ENCODE measurements at places on chromosomes 5 and 9. TPM values are rescaled to one million over a fixed set of nuclear protein-coding genes. Genes with fewer than 3 reads are reported as not detected.

Gene NUTM2F
- total RNA-seq = not detected

Gene AGXT2
- not detected for total RNA-seq

Gene NEUROG1
- not detected for total RNA-seq

Gene SPOCK1
- 8.5 TPM for total RNA-seq

Gene FYB1
- total RNA-seq = 8.6 TPM

Gene FAM153A
- total RNA-seq = 4.4 TPM

Gene GRIN3A
- 0.45 TPM for total RNA-seq

Gene ST6GALNAC6
- total RNA-seq = 251 TPM

Gene LCN6
- 1.2 TPM for total RNA-seq

Gene SLC25A2
- 0.21 TPM for total RNA-seq

Gene PTPA
- total RNA-seq = 94.5 TPM

Gene CARD6
- 2.5 TPM for total RNA-seq

Gene SPINK4
- 214 TPM for total RNA-seq

Gene CCDC127
- 3.5 TPM for total RNA-seq

Gene PCDHA4
- 0.58 TPM for total RNA-seq

Gene TLE4
- total RNA-seq = 17.6 TPM

Gene PCDHA9
- total RNA-seq = 0.19 TPM

Gene CARD9
- 1.2 TPM for total RNA-seq

Gene GALNT10
- total RNA-seq = 46.7 TPM

Gene HACD4
- 0.67 TPM for total RNA-seq

Gene IL5
- not detected for total RNA-seq

Gene PCDHGB6
- 1.0 TPM for total RNA-seq

Gene CATSPER3
- 0.85 TPM for total RNA-seq

Gene REEP5
- 76.7 TPM for total RNA-seq

Gene SLCO4C1
- 2.9 TPM for total RNA-seq

Gene CBY3
- not detected for total RNA-seq

Gene TGFBI
- 63.3 TPM for total RNA-seq

Gene SH3GL2
- 1.1 TPM for total RNA-seq

Gene CRHBP
- total RNA-seq = 0.61 TPM

Gene HBEGF
- total RNA-seq = 4.3 TPM

Gene SLC46A2
- not detected for total RNA-seq

Gene TYRP1
- total RNA-seq = 0.30 TPM

Gene DOK3
- 8.9 TPM for total RNA-seq

Gene RETREG1
- total RNA-seq = 49.9 TPM

Measured in colonic mucosa (tissue), 4 donors.